Activated CD4-positive, alpha-beta T cell treated with anti-CD3 and anti-CD28 coated beads for 36 hours (primary cell): ENCODE measurements at places on chromosomes 1 and 21. TPM values are rescaled to one million over a fixed set of nuclear protein-coding genes. Genes with fewer than 3 reads are reported as not detected.

DNA sequence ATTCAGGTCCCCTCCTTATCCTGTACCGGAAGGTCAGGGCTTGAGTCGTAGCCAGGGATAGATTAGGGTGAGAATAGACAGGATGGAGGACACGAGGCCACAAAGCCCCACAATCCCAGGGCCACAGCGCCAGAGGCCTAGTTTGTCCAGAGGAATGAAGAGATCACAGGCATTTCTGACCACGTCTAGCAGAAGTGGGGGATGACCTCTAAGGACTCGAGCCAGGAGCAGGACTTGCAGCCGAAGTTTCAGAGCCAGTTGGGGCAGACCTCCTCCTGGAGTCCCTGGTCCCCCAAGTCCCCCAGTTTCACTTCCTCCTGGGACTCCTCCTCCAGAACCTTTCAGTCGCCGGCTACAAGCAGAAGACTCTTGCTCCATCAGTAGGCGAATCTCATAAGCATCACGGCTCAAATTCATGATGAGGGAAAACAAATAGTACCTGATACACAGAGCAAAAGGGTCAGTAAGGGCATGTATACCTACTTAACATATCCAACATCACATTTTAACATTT, 2.3 kb upstream of the ITGA10 start:
- no peak for DNase-seq
- peaks cover 33% of the 10 kb centered on the region for H3K36me3 ChIP-seq
- no peak overlapping the region for H3K4me3 ChIP-seq
- peaks cover 12% of the 10 kb centered on the region for H3K4me1 ChIP-seq
- H3K27me3 ChIP-seq, result no peaks in the 10 kb centered on the region
- peak overlapping the region; percentile 1 for H3K27ac ChIP-seq

GRCh38 chr1:208135354-208135753, 108.8 kb downstream of the PLXNA2 start:
- peaks cover 9% of the 10 kb centered on the region for H3K27me3 ChIP-seq
- H3K4me3 ChIP-seq, result no peak overlapping the region
- no peaks in the 10 kb centered on the region for H3K36me3 ChIP-seq
- no peak overlapping the region for H3K27ac ChIP-seq

DNA sequence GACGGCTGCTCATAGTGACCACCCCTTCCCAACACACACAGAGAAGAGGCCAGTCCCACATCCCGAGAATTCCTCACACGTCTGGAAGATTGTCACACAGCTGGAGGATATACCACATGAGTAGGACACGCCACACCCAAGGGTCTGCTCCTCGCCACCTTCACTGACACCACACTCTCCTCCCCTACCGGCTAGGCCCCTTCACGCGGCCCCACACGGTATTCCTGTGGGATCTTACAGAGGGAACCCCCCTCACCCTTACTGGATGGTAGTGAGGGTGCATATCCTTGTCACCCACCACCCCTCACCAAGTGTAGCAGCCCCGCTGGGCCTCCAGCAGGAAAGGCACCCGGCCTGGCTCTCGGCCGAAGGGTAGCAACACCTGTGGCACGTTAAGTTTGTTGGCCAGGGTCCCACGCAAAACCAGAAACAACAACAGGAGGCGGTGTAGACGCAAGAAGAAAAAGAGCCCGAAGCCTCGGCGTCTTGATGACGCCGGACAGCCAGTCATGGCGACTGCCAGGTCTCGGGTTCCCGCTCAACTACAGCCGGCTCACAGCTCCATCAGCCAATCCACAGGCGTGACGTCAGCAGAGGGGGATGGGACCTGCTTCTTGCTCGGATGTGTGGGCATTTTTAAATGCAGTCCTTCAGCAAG, at the start of gene NUP210L:
NUP210L (minus strand) TSS at position 540 of the 658 bp plus-strand sequence.
- no peak within 1 kb of the TSS for H3K4me3 ChIP-seq
- H3K27ac ChIP-seq, result peak within 1 kb of the TSS; percentile 64
- peaks cover 46% of the 10 kb centered on the region for H3K36me3 ChIP-seq
- peaks cover 58% of the 10 kb centered on the region for H3K4me1 ChIP-seq
- no peak for DNase-seq

- peaks cover 2% of the 10 kb centered on the region for H3K36me3 ChIP-seq
- H3K27me3 ChIP-seq, result no peaks in the 10 kb centered on the region
- peak overlapping the region; percentile 9 for H3K4me3 ChIP-seq
- H3K4me1 ChIP-seq, result peaks cover 28% of the 10 kb centered on the region
- no peak overlapping the region for H3K27ac ChIP-seq
These were observed 71.1 kb downstream of the IER5 start for GRCh38 chr1:181159451-181160140.

- H3K4me3 ChIP-seq, result no peak overlapping the region
- no peaks in the 10 kb centered on the region for H3K4me1 ChIP-seq
- DNase-seq, result no peak
- no peaks in the 10 kb centered on the region for H3K27me3 ChIP-seq
- H3K36me3 ChIP-seq, result peaks cover 22% of the 10 kb centered on the region
- no peak overlapping the region for H3K27ac ChIP-seq
These were observed 20.3 kb downstream of the MECR start for GRCh38 chr1:29210278-29211085.

DNA sequence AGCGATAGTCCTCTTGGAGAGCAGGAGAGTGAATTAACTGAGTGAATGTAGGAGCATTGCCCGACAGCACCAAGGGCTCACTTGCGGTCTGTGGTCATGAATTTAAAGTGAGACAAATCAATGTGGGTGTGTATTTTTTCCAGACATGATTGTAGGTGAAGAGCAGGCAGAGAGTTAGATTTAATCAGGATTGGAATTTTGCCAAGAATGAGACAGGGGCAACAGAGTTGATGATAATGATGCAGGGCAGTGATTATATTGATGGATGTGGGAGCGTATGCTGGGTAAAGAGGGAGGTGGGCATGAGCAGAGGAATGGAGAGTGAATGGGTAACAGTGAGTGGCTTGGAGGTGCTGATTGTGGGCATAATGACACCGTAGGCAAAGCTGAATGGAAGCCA, 20.0 kb upstream of the SYT6 start:
- H3K27ac ChIP-seq, result no peak overlapping the region
- no peak overlapping the region for H3K4me3 ChIP-seq
- H3K4me1 ChIP-seq, result no peaks in the 10 kb centered on the region
- no peaks in the 10 kb centered on the region for H3K27me3 ChIP-seq
- DNase-seq, result no peak
- no peaks in the 10 kb centered on the region for H3K36me3 ChIP-seq

- H3K27me3 ChIP-seq, result no peaks in the 10 kb centered on the region
- no peak overlapping the region for H3K4me3 ChIP-seq
- no peak overlapping the region for H3K27ac ChIP-seq
These were observed 345.1 kb upstream of the SNX7 start for GRCh38 chr1:98316286-98316905.

DNA sequence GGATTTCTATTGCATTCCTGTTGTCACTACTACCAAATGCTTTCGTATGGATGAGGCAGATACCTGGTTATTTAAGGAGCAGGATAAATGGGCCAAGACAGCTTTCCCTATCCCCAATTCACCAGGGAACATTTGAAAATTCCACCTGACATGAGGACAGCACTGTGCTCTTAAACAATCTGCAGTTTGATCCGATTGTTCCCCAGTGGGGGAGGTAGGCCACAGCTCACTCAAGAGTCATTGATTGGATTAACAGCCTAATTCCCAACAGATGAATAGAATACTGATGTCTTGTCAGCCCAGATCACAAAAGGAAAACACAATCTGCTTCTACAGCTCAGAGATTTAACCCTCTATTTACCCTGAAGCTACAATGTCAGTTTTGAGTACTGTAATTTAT, 123.9 kb downstream of the LHX4 start:
- H3K4me1 ChIP-seq, result peaks cover 2% of the 10 kb centered on the region
- H3K27me3 ChIP-seq, result no peaks in the 10 kb centered on the region
- no peak overlapping the region for H3K27ac ChIP-seq
- no peak overlapping the region for H3K4me3 ChIP-seq

MYBPHL gene
- not detected for total RNA-seq

DNA sequence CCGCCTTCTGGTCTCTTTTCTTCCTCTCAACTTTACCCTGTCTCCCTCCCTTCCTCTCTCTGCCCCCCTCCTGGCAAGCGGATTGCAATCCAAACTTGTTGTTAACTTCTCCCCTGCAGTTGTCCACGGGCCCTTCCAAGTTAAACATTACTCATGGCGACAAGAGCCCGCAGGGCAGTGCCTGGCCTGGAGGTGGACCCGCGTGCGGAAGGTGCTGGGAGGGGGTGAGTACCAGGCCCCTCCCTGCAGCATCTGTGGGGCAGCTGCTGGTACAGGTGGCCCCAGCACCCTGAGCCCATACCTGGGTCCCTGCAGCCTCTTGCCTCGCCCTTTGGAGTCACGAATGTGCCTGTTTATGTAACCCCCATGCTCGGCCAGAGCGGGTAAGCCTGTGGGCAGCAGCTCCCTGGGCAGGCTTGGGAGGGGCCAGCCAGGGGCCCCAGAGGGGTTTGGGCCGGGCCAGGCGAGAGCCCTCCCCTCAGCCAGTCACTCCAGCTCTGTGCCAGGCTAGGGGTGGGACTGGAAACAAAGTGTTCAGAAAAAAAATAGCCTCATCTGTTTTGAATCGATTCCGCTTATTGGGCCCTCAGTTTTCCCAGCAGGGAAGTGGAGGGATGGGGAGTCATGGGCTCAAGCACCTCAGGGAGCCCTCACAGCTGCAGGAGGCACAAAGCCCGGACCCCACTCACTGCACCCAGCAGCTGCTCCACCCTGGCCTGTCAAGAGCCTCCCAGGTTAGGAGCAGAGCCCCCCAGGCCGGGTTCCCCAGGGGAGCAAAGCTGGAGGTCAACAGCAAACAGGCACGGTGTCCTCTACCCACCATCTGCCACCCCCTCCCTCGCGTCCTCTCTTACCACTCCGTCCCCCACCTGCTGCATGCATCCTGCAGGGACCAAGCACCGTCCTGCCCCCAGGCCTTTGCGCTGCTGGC, 14.0 kb upstream of the FAAP20 start:
- no peak overlapping the region for H3K4me3 ChIP-seq
- H3K27ac ChIP-seq, result no peak overlapping the region
- no peaks in the 10 kb centered on the region for H3K36me3 ChIP-seq

DNA sequence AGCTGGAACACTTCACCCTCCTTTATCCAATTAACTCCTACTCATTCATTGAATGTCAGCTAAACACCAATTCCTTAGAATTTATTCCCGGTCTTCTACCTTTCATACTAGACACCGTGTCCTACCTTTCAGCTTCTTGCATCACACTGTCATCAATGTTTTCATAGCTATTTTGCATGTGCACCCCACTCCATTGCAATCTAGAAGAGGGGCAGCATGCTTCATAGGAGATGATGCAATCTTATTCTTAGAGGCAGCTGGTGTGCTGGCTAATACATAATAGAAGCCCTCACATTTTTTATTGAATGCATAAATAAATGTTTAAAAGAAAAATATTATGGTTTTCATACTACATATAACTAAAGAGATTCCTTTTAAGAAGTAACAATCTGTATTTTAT, 123.6 kb downstream of the DSCAM start:
- no peak overlapping the region for H3K27ac ChIP-seq
- H3K36me3 ChIP-seq, result no peaks in the 10 kb centered on the region
- H3K27me3 ChIP-seq, result no peaks in the 10 kb centered on the region

TSSK3 gene
- total RNA-seq, result 1.6 TPM

DNA sequence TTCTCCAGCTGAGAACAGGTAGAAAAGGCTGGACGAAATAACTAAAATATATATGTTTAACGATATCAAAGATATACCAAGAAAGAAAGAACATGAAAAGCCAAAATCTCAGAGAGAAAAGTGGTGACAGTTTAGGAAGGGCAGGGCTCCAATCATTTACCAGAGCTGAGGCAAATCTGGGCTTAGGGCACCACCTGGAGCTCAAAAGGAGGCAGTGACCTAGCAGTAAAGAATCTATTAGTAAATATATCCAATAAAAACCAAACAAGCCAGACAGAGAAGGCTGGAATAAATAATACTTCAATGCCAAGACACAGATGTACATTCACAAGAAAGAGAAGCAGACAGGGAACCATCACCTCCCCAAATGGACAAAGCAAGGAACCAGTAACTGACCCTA, 43.5 kb downstream of the CHIA start:
- H3K27me3 ChIP-seq, result no peaks in the 10 kb centered on the region
- H3K4me3 ChIP-seq, result no peak overlapping the region
- DNase-seq, result peak; percentile 67
- H3K4me1 ChIP-seq, result no peaks in the 10 kb centered on the region
- no peak overlapping the region for H3K27ac ChIP-seq
- peaks cover 1% of the 10 kb centered on the region for H3K36me3 ChIP-seq

DISP1 gene
- 0.98 TPM for total RNA-seq

MACF1 gene
- total RNA-seq, result 192 TPM

- DNase-seq, result no peak
- no peaks in the 10 kb centered on the region for H3K4me1 ChIP-seq
- H3K36me3 ChIP-seq, result no peaks in the 10 kb centered on the region
- no peak overlapping the region for H3K4me3 ChIP-seq
- H3K27me3 ChIP-seq, result peaks cover 2% of the 10 kb centered on the region
These were observed 33.1 kb upstream of the LMO4 start for GRCh38 chr1:87295445-87296110.

DNA sequence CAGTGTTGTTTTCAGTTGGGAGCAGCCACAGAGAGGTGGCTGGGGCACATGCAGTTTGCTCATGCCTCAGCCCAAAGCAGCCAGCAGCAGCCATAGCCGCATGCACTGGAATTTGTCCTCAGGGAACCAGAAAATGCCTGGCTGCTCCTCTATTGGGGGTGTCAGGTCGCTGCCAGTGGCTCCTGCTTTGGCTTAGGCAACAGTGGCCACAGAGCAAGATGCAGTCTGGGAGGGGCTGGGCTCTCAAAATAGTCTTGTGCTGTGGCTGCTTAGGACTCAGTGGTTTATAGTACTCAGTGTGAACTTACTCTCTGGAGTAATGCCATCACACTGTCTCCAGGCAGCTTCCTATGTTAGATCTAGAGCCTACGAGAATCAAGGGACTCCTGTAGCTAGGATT, 25.0 kb downstream of the CD55 start:
- H3K4me1 ChIP-seq, result peaks cover 72% of the 10 kb centered on the region
- H3K27me3 ChIP-seq, result no peaks in the 10 kb centered on the region
- peaks cover 93% of the 10 kb centered on the region for H3K36me3 ChIP-seq
- no peak overlapping the region for H3K4me3 ChIP-seq
- no peak for DNase-seq
- H3K27ac ChIP-seq, result no peak overlapping the region

TPTE gene
- total RNA-seq, result not detected

- H3K27me3 ChIP-seq, result no peaks in the 10 kb centered on the region
- peak; percentile 64 for DNase-seq
- H3K4me3 ChIP-seq, result peak overlapping the region; percentile 87
- H3K36me3 ChIP-seq, result peaks cover 33% of the 10 kb centered on the region
- H3K27ac ChIP-seq, result peak overlapping the region; percentile 95
These were observed 910 bp downstream of the RUNX1 start for GRCh38 chr21:35048183-35048601.

GRCh38 chr1:200081151-200081968, 53.9 kb downstream of the NR5A2 start:
- no peak overlapping the region for H3K27ac ChIP-seq
- DNase-seq, result no peak
- H3K4me1 ChIP-seq, result no peaks in the 10 kb centered on the region
- no peaks in the 10 kb centered on the region for H3K36me3 ChIP-seq
- peaks cover 13% of the 10 kb centered on the region for H3K27me3 ChIP-seq

DNA sequence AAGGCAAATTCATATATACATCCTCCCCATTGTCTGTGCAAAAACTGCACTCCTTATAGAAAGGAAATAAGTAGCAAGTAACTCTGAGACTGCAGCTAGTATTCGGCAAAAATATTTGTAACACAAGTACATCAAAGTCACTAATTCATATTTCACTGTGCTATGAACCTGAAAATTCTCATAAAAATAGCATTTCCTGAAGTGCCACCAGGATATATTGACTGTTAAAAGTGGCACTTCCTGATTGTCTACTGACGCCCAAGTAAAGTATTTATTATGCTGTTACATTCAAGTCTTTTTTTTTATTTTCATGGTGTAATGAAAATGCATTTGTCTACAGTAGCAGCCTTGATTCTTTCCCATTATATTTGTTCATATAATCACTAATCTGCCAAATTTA, 673.8 kb downstream of the PTPRC start:
- no peak overlapping the region for H3K4me3 ChIP-seq
- no peak overlapping the region for H3K27ac ChIP-seq
- peaks cover 32% of the 10 kb centered on the region for H3K4me1 ChIP-seq
- no peak for DNase-seq
